ENCODE measurements at places on chromosomes 2 and 18.

- H3K27me3 ChIP-seq: no peaks in the 10 kb centered on the region
- no peaks in the 10 kb centered on the region for H3K36me3 ChIP-seq
- DNase-seq: no peak
- no peak overlapping the region for H3K27ac ChIP-seq
These were observed 75.4 kb downstream of the CHN1 start for GRCh38 chr2:174929786-174930185.

- no peak for DNase-seq
- H3K27ac ChIP-seq: no peak overlapping the region
- no peaks in the 10 kb centered on the region for H3K27me3 ChIP-seq
- H3K36me3 ChIP-seq: no peaks in the 10 kb centered on the region
These were observed 193.5 kb upstream of the EPC2 start for GRCh38 chr2:148451046-148451445.

- no peak overlapping the region for H3K4me3 ChIP-seq
- no peaks in the 10 kb centered on the region for H3K36me3 ChIP-seq
- DNase-seq: peak; percentile 44
- peaks cover 12% of the 10 kb centered on the region for H3K4me1 ChIP-seq
- peak overlapping the region; percentile 70 for H3K27ac ChIP-seq
These were observed 24.0 kb upstream of the SULT1C3 start for GRCh38 chr2:108215794-108216211.

DNA sequence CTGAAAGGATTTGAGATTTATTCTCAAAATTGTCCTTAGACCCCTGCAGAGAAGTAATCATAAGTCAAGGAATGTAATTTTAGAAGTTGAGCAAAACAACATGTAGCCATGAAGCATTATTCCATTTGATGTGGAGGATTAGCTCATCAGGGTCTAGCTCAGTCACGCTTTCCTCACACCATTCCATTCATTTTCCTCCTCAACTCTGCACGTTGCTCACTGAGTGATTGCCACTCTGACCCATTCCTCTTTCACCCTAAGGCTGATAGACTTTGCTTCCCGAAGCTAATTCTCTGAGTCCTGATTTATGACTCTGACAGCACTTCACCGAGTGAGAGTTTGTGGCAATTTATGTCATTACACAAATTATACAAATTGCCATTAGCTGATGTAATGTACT is 820.6 kb upstream of the PIK3C3 start:
- no peaks in the 10 kb centered on the region for H3K27me3 ChIP-seq
- H3K4me3 ChIP-seq: no peak overlapping the region
- H3K27ac ChIP-seq: no peak overlapping the region
- H3K4me1 ChIP-seq: no peaks in the 10 kb centered on the region
- DNase-seq: peak; percentile 37

DNA sequence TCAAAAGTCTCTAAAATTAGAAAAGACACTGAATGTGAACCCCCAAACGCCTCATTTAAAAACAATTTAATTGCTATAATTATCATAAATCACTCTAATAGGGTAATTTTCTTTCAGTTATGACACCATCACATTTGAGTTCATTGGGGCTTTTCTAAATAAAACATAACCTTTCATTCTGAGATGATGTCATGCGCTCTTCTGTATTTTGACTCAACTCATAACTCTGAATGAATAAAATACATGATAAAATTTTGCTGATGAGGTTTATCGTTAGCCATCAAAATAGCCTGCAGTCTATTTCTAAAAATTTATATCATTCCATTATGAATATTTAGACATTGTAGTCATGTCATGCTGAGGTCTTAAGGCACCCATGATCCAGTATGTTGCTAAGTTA is 1099.7 kb downstream of the SUCLG1 start:
- no peaks in the 10 kb centered on the region for H3K27me3 ChIP-seq
- no peaks in the 10 kb centered on the region for H3K36me3 ChIP-seq
- no peak overlapping the region for H3K4me3 ChIP-seq
- DNase-seq: no peak

- no peaks in the 10 kb centered on the region for H3K36me3 ChIP-seq
- peaks cover 13% of the 10 kb centered on the region for H3K4me1 ChIP-seq
- peak overlapping the region; percentile 94 for H3K27ac ChIP-seq
- H3K4me3 ChIP-seq: no peak overlapping the region
These were observed 22.9 kb upstream of the SPP2 start for GRCh38 chr2:234027641-234028040.

- H3K36me3 ChIP-seq: no peaks in the 10 kb centered on the region
- no peak overlapping the region for H3K27ac ChIP-seq
- H3K4me1 ChIP-seq: no peaks in the 10 kb centered on the region
- DNase-seq: no peak
- H3K4me3 ChIP-seq: no peak overlapping the region
These were observed 27.6 kb upstream of the SLC40A1 start for GRCh38 chr2:189608170-189608569.

DNA sequence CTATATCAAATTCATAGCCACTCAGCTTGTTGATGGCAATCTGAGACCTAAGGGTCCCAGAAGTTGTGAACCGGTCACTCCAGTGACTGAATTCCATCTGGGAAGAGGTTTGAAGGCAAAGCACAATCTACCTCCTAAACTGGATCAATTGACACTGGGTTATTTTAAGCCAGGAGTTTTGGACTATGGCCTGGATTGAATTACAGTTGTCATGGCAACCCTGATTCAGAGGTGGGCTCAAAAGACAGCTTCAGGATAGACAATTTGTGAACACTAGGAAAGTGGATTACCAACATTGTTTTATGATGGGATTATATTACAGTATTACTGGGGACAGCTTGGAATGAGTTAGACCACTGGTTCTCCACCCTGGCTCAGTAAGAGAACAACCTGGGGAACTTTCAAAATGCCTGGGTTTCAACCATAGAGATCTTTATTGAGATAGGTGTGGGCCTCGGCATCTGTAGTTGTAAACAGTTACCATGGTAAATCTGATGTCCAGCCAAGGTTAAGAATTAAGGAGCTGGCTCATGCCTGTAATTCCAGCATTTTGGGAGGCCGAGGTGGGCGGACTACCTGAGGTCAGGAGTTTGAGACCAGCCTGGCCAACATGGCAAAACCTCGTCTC is 58.8 kb downstream of the MFSD6 start:
- no peak overlapping the region for H3K27ac ChIP-seq
- peaks cover 3% of the 10 kb centered on the region for H3K4me1 ChIP-seq
- DNase-seq: no peak
- H3K27me3 ChIP-seq: no peaks in the 10 kb centered on the region

DNA sequence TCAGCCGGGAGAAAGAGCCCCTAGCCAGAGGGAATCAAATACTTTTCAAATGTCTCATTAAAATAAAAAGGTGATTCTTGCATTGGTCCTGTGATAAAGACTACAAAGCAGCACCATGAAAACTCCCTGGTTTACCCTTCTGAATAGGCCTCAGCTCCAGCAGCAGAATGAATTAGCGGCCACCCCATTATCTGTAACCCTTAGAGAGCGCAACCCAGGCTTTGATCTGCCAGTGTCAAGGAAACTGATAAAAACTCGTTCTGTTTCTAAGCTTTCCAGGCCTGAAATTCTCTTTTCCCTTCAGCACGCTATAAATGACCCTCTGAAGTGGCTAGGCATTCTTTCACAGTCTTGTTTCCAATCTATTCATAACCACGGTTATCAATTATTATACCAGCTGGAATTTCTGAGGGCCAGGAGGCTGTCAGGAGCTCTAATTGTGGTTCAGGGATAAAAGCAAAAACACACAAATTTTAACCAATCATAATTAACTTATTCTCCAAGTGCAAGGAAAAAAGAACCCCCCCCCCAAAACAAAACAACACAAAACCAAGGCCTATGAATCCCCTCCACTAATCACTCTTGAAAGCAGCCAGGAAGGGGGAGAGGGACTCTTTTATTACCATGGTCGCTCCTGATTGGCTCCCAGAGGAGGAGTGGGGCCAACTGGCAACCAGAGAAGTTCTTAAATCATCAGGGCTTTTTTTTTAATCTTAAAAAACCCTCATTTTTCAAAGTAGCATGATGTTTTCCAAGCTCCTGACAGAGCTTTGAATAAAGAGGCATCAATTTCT is 258.9 kb downstream of the CYRIA start:
- H3K4me1 ChIP-seq: no peaks in the 10 kb centered on the region
- no peak overlapping the region for H3K27ac ChIP-seq
- H3K36me3 ChIP-seq: no peaks in the 10 kb centered on the region
- H3K4me3 ChIP-seq: no peak overlapping the region
- H3K27me3 ChIP-seq: no peaks in the 10 kb centered on the region

- H3K27me3 ChIP-seq: peaks cover 62% of the 10 kb centered on the region
- H3K4me1 ChIP-seq: peaks cover 13% of the 10 kb centered on the region
- peak overlapping the region; percentile 20 for H3K4me3 ChIP-seq
- no peaks in the 10 kb centered on the region for H3K36me3 ChIP-seq
- DNase-seq: no peak
These were observed 737 bp upstream of the MAPK4 start for GRCh38 chr18:50558948-50559751.

- H3K27me3 ChIP-seq: no peaks in the 10 kb centered on the region
- peak overlapping the region; percentile 94 for H3K27ac ChIP-seq
- no peak overlapping the region for H3K4me3 ChIP-seq
- peaks cover 28% of the 10 kb centered on the region for H3K4me1 ChIP-seq
- peaks cover 79% of the 10 kb centered on the region for H3K36me3 ChIP-seq
- no peak for DNase-seq
These were observed 80.2 kb downstream of the USP40 start for GRCh38 chr2:233486357-233486756.

GRCh38 chr2:218387369-218388194 is 5.5 kb downstream of the SLC11A1 start:
- peaks cover 21% of the 10 kb centered on the region for H3K27me3 ChIP-seq
- H3K27ac ChIP-seq: no peak overlapping the region
- DNase-seq: peak; percentile 96
- H3K4me1 ChIP-seq: peaks cover 13% of the 10 kb centered on the region
- H3K4me3 ChIP-seq: peak overlapping the region; percentile 30

- no peaks in the 10 kb centered on the region for H3K36me3 ChIP-seq
- no peaks in the 10 kb centered on the region for H3K4me1 ChIP-seq
- H3K4me3 ChIP-seq: no peak overlapping the region
- H3K27ac ChIP-seq: no peak overlapping the region
- DNase-seq: no peak
These were observed 277.7 kb upstream of the MAP2 start for GRCh38 chr2:209145941-209146681.

DNA sequence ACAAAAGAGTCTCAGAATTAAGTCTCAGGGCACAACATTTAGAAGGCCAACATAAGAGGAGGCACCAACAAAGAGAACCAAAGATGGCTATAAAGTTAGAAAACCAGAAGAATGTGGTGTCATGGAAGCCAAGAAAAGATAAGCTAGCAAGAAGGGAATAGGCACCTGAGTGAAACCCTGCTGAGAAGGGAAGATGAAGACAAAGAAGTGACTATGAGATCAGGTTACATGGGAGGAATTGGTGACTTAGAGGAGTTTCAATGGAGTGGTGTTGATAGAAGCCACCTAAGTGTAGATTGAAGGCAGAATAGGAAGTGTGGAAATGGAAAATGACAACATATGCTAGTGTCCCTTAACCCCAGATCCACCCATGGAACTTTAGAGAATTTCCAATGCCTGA is 327.6 kb upstream of the KCNJ3 start:
- H3K4me1 ChIP-seq: no peaks in the 10 kb centered on the region
- H3K4me3 ChIP-seq: no peak overlapping the region
- no peak for DNase-seq
- no peak overlapping the region for H3K27ac ChIP-seq
- no peaks in the 10 kb centered on the region for H3K27me3 ChIP-seq

DNA sequence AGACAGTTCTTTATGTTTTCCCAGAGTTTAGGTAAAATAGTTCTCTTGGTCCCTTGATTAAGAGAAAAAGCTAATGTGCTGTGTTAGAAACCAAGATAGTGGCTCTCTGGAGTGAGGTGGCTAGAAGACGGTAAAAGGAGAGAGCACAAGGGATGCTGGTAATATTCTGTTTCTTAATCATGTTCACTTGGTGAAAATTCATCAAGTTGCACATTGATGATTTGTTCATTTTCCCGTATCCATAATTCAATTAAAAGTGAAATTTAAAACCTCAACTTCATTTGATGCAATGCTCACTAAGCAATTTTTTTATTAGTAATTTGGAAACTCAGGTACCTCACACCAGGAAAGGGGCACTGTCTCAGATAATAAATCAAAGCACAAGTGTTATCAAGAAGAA is 113.8 kb downstream of the NBAS start:
- peaks cover 15% of the 10 kb centered on the region for H3K36me3 ChIP-seq
- H3K27me3 ChIP-seq: no peaks in the 10 kb centered on the region
- no peak for DNase-seq
- no peak overlapping the region for H3K4me3 ChIP-seq
- no peaks in the 10 kb centered on the region for H3K4me1 ChIP-seq
- no peak overlapping the region for H3K27ac ChIP-seq

DNA sequence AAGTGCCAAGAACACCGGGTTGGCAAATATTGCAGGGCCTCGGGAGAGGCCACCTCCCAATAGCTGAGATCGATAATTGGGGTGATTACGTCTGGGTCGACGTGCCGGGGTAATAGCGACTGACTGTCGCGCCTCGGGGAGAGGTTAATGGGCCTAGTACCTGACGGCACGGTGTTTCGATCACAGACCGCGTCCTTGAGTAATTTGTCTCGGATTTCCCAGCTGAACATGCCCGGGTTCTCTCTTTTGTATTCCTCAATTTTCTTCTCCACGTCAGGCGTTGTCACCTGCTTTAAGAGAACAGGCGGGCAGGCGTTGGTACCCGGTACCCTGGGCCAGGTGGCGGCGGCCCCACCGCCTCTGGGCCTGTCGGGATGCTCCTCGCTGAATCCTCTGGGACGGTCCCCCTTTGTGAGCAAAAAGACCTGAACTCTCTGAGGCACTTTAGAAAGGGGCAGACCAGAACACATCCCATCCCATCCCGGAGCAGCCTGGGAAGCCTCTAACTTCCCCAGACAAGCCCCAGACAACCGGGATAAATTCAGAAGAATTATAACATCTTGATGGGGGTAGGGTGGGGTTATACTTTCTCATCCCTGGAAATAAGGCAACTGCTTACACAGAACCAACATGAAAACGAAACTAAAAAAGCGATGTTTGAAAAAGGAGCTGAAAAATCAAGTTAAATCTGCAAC is 3.3 kb downstream of the PAX3 start:
- H3K4me3 ChIP-seq: peak overlapping the region; percentile 82
- H3K27me3 ChIP-seq: peaks cover 99% of the 10 kb centered on the region
- no peak overlapping the region for H3K27ac ChIP-seq
- H3K4me1 ChIP-seq: peaks cover 29% of the 10 kb centered on the region
- DNase-seq: no peak

GRCh38 chr2:12440731-12441130 is 276.0 kb upstream of the TRIB2 start:
- DNase-seq: no peak
- H3K36me3 ChIP-seq: no peaks in the 10 kb centered on the region
- no peak overlapping the region for H3K27ac ChIP-seq
- H3K4me1 ChIP-seq: peaks cover 5% of the 10 kb centered on the region

- no peak overlapping the region for H3K27ac ChIP-seq
- H3K36me3 ChIP-seq: no peaks in the 10 kb centered on the region
- no peaks in the 10 kb centered on the region for H3K4me1 ChIP-seq
- no peaks in the 10 kb centered on the region for H3K27me3 ChIP-seq
- no peak overlapping the region for H3K4me3 ChIP-seq
These were observed 235.6 kb downstream of the PIK3C3 start for GRCh38 chr18:42190643-42191042.

GRCh38 chr2:138640921-138641676 is 139.1 kb downstream of the NXPH2 start:
- H3K27ac ChIP-seq: no peak overlapping the region
- no peaks in the 10 kb centered on the region for H3K27me3 ChIP-seq
- DNase-seq: no peak
- no peaks in the 10 kb centered on the region for H3K36me3 ChIP-seq
- no peaks in the 10 kb centered on the region for H3K4me1 ChIP-seq
- H3K4me3 ChIP-seq: no peak overlapping the region

All from mesenchymal stem cell (in vitro differentiated cells and primary cell).